ENCODE measurements at places on chromosomes 4 and X.
A peak's percentile ranks its signal among the peaks of the same experiment; 100 is the strongest.

DNA sequence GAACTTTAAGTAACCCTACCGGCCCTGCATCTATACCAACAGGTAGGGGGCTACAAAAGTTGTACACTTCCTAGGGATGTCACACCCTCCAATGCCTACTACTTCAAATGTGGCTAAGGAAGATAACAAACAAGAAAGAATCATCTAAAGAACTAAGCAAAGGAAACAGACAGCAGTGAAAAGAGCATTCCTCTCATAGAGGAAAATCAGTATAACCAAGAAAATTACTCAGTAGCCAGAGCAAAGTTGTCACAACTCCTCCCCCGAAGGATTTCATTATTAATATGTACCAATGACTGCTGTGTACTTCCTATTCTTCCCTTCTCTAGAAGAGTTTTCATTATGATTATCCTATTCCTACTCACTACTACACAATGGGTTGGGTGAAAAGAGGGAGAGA is 12.6 kb downstream of the ANKRD17 start:
- DNase-seq: no peak

- no peak for DNase-seq
These were observed 55.5 kb downstream of the SPANXN4 start for GRCh38 chrX:143081231-143081630.

- DNase-seq: peak; percentile 59
These were observed 12.8 kb upstream of the NSUN7 start for GRCh38 chr4:40736910-40737309.

GRCh38 chr4:3111461-3111860 is 37.0 kb downstream of the HTT start:
- peak; percentile 74 for DNase-seq

DNA sequence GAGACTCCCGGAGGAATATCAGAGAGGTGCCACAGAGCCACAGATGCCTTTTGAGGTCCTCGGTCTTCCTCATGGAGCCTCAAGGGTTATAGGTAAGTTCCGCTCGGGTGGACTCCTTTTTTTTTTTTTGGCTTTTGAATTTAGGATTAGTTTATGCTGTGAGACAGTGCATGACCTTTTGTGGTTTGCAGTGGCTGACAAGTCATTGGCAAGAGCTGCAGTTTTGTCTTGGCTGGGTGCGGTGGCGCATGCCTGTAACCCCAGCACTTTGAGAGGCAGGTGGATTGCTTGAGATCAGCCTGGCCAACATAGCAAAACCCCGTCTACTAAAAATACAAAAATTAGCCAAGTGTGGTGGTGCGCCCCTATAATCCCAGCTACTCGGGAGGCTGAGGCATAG is 4.5 kb upstream of the GRSF1 start:
- no peak for DNase-seq

- no peak for DNase-seq
These were observed 445.7 kb downstream of the SMARCA1 start for GRCh38 chrX:129077424-129078170.

DNA sequence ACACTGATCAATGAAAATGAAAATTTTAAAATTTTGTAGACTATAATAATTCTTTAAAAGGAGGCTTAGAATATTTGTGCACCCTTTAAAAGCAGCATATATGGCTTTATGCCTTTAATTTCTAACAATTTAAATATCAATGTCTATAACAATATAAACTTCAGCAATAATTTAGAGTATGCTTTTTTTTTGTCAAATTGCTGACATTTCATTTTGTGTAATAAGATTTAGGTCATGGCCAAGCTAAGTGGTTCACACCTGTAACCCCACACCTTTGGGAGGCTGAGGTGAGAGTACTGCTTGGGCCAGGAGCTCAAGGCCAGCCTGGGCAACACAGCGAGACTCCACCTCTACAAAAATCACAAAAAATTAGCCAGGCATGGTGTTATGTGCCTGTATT is 86.2 kb downstream of the PDGFC start:
- no peak for DNase-seq

GRCh38 chrX:4206941-4207340 is 493.5 kb upstream of the PRKX start:
- DNase-seq: no peak

DNA sequence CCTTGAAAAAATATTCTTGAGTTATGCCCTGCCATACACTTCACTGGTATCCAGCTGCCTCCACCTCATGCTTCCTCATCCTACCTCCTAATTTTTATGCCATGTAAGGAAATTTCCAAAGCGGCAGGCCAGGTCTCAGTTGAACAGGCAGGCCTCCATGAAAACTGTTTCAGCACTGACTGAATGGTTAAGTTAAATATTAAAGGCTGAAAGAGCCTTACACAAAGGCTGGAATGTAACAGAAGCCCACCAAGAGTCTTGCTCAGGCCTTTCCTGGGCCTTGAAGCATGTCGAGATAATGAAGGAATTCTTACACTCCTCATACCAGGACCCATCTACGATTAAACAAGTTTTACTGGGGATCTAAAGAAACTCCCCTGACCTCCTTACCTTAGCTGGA is 359.6 kb upstream of the NOCT start:
- no peak for DNase-seq

DNA sequence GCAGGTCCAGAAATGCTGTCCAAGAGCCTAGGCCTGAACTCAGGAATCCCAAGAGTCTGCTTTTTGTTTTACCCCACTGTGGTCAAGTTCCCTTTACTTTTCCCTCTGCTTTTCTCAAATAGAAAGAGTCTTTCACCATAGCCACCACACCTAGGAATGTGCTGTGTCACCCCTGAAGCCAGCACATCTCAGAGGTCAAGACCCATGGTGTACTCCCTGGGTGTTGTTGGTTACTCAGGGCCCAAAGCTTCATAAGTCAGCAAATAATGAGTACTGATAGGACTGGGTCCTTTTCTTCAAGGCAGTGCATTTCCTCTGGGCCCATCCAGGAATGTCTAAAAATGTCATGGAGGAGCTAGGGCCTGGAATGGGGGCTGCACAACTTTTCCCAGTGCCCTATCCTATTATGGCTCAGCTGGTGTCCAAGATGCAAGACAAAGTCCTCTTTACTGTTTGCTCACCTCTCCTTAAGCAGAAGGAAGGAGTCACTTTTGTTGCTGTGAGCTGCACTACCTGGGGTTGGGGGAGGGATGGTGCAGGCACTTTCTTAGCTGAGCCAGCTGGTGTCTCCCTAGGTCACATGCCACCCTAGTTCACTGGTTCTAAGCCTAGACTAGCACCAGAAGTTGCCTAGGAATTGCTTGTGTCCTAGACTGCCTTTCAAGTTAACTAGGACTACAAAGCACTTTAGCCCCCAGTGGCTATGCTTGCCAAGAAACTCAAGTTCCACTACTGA is 62.4 kb upstream of the RXFP1 start:
- peak; percentile 49 for DNase-seq

- peak; percentile 72 for DNase-seq
These were observed 21.3 kb downstream of the SPCS3 start for GRCh38 chr4:176340871-176341685.

DNA sequence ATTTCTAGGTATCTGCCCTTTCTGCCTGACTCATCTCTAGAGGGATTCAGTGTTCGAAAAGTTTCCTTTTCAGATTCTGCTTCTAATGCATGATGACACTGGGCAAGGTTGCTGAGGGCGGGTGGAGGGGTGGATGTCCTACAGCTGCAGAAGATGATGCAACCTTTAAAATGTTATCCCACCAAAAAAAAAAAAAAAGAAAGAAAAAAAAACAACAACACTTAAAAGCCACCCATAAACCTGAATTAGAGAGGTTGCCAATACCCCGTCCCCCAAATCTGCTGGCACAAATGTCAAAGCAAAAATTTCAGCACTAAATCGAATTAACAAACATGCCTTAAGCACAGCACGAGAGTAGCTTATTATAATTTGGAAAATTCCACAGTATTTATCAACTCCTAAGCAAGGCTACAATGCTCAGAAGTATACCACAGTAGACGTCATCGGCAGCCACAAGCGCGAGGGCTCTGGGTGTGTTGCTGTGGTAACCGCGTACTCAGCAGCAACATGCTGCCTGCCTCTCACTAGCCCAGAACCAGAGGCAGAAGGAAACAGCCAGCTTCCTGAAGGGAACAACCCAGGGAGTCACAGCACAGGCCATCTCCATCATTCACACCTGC is 167.5 kb upstream of the MAP3K15 start:
- DNase-seq: peak; percentile 94

DNA sequence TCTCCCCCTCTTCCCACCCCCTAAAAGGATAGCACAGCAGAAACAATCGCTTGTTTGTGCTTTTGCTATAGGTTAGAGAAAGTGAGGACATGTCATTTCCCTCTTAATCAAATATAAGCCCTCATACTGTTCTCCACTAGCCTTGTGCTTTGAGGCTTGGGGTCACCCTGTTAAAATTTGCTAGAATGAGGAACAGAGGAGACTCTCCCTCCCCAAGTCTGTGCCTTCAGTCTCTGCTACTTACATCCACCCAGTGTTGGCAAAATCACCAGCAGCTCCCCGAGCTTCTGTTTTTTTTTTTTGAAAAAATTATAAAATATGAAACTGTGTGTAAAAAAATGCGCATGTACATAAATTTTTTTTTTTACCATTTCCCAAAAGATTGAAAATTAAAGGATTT is 19.3 kb downstream of the KLF3 start:
- no peak for DNase-seq

GRCh38 chr4:98627531-98628257 is 30.7 kb downstream of the TSPAN5 start:
- DNase-seq: peak; percentile 71

DNA sequence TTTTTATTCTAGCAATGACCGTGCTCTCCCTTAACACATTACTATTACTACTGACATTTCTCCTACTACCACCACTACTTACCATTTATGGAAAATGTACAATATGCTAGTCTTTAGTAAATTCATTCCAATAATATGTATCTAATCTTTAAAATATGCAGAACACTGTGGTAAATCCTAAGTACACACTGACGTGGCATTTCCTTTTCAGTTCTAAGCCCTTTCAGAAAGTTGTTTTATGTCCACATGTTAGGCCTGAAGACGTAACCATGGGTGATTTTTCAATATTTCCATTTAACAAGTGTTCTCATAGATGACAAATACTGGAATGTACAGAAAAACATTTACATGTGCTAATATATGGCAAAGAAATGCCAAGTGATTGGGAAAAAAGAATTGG is 268.6 kb upstream of the SLIT2 start:
- peak; percentile 95 for DNase-seq

GRCh38 chr4:170014359-170015011 is 11.7 kb downstream of the MFAP3L start:
- peak; percentile 62 for DNase-seq

- DNase-seq: no peak
These were observed 117.7 kb upstream of the PNPLA4 start for GRCh38 chrX:8044947-8045346.

DNA sequence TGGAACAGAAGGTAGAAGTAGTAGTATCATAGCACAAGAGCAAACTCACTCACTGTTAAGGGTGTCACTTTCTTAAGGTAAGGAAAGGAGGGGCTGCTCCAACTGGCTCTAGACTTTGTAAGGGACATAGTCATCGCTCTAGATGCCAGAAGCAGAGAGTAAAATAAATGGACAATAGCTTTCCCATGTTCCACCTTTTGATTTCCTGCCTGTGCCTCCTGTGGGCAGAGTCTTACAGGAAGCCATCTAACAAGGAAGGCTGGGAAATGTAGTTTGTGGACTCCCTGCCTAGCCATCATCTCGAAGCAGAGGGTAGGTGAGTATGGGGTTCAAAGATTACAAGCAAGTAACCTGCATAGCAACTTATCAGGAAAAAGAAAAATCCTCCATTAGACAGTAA is 1.7 kb upstream of the METTL14 start:
- DNase-seq: no peak

DNA sequence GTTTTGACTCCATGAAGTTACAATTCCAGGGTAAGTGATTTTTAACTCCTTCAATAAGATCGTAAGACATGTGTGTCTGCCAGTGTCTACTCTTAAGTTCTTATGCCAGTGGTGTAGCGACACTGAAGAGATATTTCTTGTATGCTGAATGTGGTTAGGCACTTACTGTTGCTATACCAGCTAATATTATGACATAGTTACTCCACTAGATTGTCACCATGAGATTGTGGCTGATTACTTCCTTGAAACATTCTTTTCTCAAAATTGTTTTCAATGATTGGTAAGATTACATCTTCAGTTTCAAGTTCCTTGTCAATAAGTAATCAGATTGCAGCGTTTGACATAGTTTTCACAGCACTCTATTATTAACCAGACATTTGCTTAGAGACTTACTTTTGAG is 60.6 kb upstream of the PAGE5 start:
- no peak for DNase-seq

- no peak for DNase-seq
These were observed 12.5 kb downstream of the SEC24D start for GRCh38 chr4:118823471-118823870.

DNA sequence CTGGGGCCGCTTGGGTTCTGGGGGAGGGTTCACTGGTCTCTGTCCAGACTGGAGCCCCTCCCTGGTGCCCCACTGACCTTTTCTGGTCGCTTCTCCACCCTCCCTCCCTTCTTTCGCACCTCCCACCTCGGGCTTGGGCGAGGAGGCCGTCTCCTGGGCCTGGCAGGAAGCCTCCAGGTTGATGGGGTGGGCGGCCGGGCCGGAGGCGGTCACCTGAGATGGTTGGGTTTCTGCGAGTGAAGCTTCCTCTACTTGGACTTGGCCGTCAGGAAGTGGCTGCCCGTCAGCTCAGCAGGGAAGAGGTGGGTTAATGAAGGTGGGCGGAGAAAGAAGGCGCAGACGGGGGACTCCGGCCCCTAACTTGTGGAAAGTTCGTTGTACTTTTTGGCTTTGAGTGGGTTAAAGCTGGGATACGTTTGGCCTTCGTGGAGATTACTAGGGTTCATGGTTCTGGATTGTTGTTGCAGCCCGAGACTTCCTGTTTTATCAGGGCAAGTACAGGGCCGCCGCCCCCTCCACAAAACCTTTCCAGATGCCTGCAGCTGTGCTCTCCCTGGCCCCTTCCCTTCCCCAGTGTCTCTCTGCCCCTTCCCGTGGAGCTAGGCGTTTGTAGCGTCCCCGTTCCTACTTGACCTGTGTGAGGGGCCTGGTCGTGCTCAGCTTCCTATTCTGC is 1.2 kb downstream of the AKAP17A start:
- DNase-seq: peak; percentile 56

DNA sequence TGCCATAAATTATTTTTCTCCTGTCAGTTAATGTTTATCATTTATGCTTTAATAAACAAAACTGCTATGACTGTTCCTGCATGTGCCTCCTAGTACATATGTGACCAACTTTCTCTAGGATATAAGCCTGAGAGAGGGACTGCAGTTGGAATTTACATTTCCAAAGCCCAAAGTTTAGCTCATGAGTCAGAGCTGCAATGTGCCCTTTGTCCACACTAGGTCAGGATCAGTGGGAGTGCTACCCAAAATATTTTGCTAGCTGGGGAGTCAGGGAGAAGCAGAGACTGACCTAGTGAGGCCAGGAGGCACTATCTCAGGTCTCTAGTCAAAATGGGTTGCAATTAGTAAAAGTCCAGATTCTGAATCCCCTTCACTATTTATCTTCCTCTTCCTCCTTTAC is 92.7 kb downstream of the AR start:
- peak; percentile 22 for DNase-seq

DNA sequence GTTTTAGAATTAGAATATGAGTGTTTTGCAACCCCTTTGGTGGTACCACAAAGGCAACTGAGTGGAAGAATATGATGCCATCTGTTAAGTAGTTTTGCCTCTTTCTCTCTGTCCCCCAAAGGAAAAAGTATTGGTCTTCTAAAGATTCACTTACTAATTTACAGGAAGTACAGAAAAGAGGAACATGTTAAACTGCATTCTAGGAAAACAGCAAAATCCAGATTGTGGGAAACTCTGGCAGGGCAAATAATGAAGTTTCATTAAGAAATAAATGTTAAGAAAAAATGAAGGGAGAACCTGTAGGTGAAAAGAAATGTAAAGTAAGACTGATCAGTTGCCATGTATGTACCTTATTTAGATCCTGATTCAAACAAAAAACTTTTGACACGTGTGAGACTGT is 39.3 kb downstream of the NSUN7 start:
- DNase-seq: no peak
